ENCODE measurements at places on chromosomes 16 and 17.

DNA sequence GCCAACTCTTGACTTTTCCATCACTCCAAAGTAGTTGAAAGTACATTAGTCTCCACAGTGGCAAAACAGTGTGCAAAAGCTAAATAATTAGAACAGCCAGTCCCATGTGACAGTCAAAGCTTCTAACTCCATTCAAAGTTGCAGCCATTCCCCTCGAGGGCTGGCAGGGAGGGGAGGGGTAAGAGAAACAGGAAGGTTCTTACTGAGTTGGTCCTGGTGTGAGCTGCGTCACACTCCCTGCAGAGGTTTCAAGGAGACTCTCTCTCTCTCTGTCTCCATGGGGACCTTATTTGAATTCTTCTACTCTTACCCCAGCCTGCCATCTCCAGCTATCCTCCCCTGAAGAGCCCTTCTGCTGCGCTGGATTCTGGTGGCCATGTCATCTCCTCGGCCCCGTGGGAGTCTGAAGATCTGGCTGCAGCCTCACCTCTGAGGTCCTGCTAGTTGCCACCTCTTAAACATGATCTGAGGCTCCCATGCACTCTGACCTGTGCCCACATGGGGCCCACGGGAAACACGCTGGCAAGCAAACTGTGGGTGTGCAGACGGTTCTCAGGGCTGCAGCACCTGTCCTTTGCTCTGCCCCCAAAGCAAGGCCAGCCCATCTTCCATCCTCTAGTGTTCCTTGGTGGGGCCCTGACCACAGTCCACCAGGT is 23.3 kb upstream of the STH start:
- no peaks in the 10 kb centered on the region for H3K4me1 ChIP-seq
- no peak for DNase-seq
- H3K36me3 ChIP-seq, result no peaks in the 10 kb centered on the region
- H3K27me3 ChIP-seq, result no peaks in the 10 kb centered on the region

GRCh38 chr16:77596261-77596660 is 126.1 kb upstream of the NUDT7 start:
- no peak for DNase-seq
- H3K27me3 ChIP-seq, result no peaks in the 10 kb centered on the region
- no peak overlapping the region for H3K27ac ChIP-seq
- no peak overlapping the region for H3K4me3 ChIP-seq

- no peaks in the 10 kb centered on the region for H3K4me1 ChIP-seq
- no peaks in the 10 kb centered on the region for H3K27me3 ChIP-seq
- DNase-seq, result no peak
- no peak overlapping the region for H3K27ac ChIP-seq
- no peak overlapping the region for H3K4me3 ChIP-seq
- no peaks in the 10 kb centered on the region for H3K36me3 ChIP-seq
These were observed 37.7 kb upstream of the MYH10 start for GRCh38 chr17:8668176-8668740.

DNA sequence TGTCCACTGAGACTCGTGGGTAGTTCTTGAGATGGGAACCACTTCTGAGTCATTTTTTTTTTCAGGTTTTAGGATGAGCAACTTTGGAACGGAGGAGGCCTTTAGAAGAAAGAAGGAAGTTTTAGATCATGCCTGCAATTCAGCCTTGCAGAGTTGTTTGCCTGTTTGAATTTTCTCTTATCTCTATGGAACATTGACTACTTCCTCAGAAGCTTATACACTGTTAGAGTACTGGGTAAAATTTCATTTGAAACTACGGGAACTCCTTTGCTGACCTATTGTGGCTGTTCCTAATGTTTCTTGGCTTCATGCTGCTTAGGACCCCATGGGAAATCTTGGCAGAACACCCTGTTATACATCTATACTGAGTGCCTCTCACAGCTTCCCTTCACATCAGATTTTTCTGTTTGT is 70.8 kb downstream of the MAP2K6 start:
- H3K36me3 ChIP-seq, result no peaks in the 10 kb centered on the region
- no peaks in the 10 kb centered on the region for H3K27me3 ChIP-seq
- DNase-seq, result no peak
- H3K4me3 ChIP-seq, result peak overlapping the region; percentile 22
- no peaks in the 10 kb centered on the region for H3K4me1 ChIP-seq
- peak overlapping the region; percentile 83 for H3K27ac ChIP-seq

DNA sequence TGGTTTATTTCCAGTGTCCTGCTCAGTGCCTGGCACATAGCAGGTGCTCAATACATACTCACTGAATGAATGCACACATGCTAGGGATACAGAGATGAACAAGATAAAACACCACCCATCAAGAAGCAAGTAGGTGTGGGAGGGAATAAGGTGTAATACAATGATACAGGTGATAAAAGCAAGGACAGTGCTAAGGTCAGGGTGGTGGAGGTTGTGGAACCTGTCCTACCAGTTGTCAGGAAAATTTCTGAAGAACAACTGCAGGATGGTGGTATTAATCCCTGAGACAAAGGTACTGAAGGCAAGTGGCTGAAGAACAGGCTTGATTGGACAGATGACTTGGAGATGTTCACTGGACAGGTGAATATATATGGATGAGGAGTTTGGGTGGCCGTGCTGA is 1.8 kb downstream of the KNOP1 start:
- H3K36me3 ChIP-seq, result peaks cover 34% of the 10 kb centered on the region
- H3K27me3 ChIP-seq, result no peaks in the 10 kb centered on the region
- H3K4me3 ChIP-seq, result peak overlapping the region; percentile 71

DNA sequence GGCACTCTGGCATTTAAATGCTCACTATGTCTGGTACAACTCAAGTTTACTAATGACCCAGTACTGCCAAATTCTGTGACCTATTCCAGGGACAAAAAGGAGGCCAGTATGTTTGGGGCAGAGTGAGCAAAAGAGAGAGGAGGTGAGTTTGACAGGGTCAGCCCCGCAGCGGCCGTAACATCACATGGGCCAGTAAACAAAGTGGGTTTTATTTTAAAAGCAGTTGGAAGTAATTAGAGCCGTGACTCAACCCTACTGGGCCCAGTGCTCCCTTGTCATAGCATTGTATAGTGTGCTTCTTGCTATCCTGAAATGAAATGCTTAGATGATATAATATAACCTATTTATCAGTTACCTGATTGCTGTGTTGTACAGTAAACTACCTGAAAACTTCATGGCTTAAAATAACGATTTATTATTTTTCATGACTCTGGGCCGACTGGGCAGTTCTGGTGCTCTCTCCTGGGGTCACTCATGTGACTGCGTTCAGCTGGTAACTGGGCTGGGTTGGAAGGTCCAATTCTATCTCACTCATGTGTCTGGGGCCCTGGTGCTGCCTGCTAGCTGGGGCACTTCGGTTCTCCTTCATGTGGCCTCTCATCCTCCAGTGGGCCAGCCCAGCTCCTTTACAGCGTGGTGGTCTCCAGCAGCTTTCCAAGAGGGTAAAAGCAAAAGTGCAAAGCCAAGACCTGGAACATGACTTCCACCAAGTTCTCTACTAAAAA is 27.4 kb downstream of the IQCK start:
- DNase-seq, result no peak
- H3K27ac ChIP-seq, result no peak overlapping the region

DNA sequence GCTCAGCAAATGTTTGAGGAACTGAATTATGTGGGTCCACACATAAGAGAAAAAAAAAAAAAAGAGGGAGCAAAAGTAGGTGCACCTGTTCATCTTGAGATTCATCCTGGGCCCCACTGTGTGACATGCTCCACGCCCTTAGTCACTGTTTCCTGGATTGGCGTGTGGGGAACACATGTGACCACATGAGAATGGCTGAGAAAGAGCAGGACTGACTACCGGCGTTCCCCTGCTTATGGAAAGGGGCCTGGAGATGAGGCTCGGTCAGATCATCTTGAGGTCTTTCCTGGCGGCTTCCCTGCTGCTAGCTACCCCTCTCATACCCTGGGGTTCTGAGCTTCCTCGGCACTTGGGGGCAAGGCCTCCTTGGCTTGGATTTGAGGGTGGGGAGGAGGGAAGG is 3.9 kb downstream of the DEXI start:
- H3K27me3 ChIP-seq, result no peaks in the 10 kb centered on the region
- H3K4me3 ChIP-seq, result no peak overlapping the region
- peaks cover 84% of the 10 kb centered on the region for H3K4me1 ChIP-seq
- peak overlapping the region; percentile 90 for H3K27ac ChIP-seq
- no peak for DNase-seq

DNA sequence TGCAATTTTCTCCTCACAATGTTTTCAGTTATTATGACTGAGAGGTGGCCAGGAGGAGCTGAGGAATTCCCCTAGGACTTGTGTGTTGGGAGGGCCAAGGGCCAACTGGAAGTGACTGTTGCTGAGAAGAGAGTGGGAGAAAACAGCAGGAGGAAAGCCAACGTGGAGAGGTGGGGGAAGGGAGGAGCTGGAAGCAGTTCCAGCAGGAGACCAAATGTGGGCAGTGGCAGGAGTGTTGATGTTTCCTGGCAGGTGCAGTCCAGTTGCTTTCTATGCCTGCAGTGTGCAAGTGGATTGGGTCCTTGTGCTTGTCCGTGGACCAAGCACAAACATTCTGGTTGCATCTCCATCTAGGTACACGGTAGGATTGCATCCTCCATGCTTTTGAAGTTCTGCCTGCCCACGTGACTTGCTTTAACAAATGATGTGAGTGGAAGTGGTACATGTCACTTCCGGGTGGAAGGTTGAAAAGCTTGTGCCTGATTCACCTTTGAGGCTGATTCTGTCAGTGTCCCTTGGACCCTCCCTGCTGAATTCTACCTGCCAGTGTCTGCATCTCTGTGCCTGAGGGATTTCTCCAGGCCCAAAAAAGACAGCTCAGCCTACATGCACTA is 54.7 kb upstream of the CRHR1 start:
- H3K4me3 ChIP-seq, result no peak overlapping the region
- DNase-seq, result no peak
- no peak overlapping the region for H3K27ac ChIP-seq
- H3K36me3 ChIP-seq, result no peaks in the 10 kb centered on the region

- no peak overlapping the region for H3K4me3 ChIP-seq
- no peaks in the 10 kb centered on the region for H3K27me3 ChIP-seq
- H3K4me1 ChIP-seq, result no peaks in the 10 kb centered on the region
- H3K36me3 ChIP-seq, result peaks cover 77% of the 10 kb centered on the region
- DNase-seq, result no peak
These were observed 16.9 kb downstream of the C16orf90 start for GRCh38 chr16:3478242-3478925.

DNA sequence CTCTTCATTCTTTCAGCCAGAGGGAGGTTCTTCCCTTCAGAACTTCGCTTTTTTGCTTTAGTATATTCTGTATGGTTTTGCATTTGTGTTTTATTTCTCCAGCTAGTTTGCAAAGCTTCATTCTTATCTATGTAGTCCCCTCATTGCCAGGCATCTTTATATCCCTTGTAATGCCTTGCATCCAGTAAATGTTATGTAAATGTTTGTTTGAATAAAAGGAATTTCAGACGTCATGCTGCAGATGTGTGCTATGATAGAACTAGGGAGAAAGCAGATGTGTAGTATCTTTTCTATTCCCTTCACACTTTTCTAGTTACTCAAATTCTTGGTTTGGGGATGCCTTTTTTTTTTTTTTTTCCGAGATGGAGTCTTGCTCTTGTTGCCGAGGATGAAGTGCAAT is 62.6 kb upstream of the RASL10B start:
- H3K27ac ChIP-seq, result no peak overlapping the region
- H3K4me1 ChIP-seq, result no peaks in the 10 kb centered on the region
- no peak overlapping the region for H3K4me3 ChIP-seq
- H3K27me3 ChIP-seq, result no peaks in the 10 kb centered on the region

- no peak overlapping the region for H3K4me3 ChIP-seq
- no peak for DNase-seq
- no peak overlapping the region for H3K27ac ChIP-seq
- H3K36me3 ChIP-seq, result no peaks in the 10 kb centered on the region
- no peaks in the 10 kb centered on the region for H3K4me1 ChIP-seq
These were observed 473.2 kb upstream of the SALL1 start for GRCh38 chr16:51624080-51624775.

DNA sequence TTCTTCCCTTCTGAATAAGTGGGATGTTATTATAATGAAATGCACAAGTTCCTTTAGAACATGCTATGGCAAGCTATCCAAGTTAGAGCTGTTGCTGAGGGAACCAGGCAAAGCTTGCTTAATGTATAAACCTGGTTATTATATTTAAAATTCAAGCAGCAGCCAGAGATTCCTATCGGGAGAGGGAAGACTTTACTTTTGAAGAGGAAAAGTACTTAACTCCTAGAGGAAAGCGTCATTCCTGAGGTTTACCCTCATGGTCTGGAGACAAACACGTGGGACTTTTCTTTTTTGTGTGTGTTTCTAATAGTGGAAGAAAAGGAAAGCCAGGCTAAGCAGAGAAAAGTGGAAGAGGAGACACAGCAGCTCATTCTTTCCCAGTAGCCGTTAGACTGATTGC is 39.9 kb upstream of the MYH10 start:
- DNase-seq, result no peak
- H3K4me1 ChIP-seq, result no peaks in the 10 kb centered on the region
- H3K4me3 ChIP-seq, result no peak overlapping the region
- no peaks in the 10 kb centered on the region for H3K27me3 ChIP-seq
- H3K27ac ChIP-seq, result peak overlapping the region; percentile 49

GRCh38 chr17:62093188-62094155 is 28.4 kb upstream of the MED13 start:
- no peaks in the 10 kb centered on the region for H3K27me3 ChIP-seq
- H3K4me1 ChIP-seq, result peaks cover 6% of the 10 kb centered on the region
- no peak for DNase-seq
- no peak overlapping the region for H3K27ac ChIP-seq
- H3K4me3 ChIP-seq, result no peak overlapping the region

GRCh38 chr17:40542558-40543411 is 22.5 kb downstream of the CCR7 start:
- H3K4me3 ChIP-seq, result no peak overlapping the region
- DNase-seq, result peak; percentile 80
- H3K36me3 ChIP-seq, result no peaks in the 10 kb centered on the region
- H3K4me1 ChIP-seq, result peaks cover 53% of the 10 kb centered on the region

- no peaks in the 10 kb centered on the region for H3K4me1 ChIP-seq
- H3K4me3 ChIP-seq, result no peak overlapping the region
- H3K27ac ChIP-seq, result no peak overlapping the region
- DNase-seq, result no peak
- H3K27me3 ChIP-seq, result no peaks in the 10 kb centered on the region
- H3K36me3 ChIP-seq, result peaks cover 8% of the 10 kb centered on the region
These were observed 45.1 kb downstream of the CYB5D2 start for GRCh38 chr17:4188076-4188475.

- no peaks in the 10 kb centered on the region for H3K36me3 ChIP-seq
- no peaks in the 10 kb centered on the region for H3K27me3 ChIP-seq
- DNase-seq, result no peak
- no peak overlapping the region for H3K4me3 ChIP-seq
- H3K27ac ChIP-seq, result no peak overlapping the region
These were observed 1107.3 kb upstream of the EEF2KMT start for GRCh38 chr16:6204945-6205344.

- H3K4me1 ChIP-seq, result peaks cover 46% of the 10 kb centered on the region
- peak overlapping the region; percentile 87 for H3K4me3 ChIP-seq
- H3K36me3 ChIP-seq, result no peaks in the 10 kb centered on the region
- no peak for DNase-seq
These were observed 390 bp downstream of the MLLT6 start for GRCh38 chr17:38705523-38705802.

- H3K4me1 ChIP-seq, result no peaks in the 10 kb centered on the region
- H3K27ac ChIP-seq, result no peak overlapping the region
- H3K36me3 ChIP-seq, result no peaks in the 10 kb centered on the region
These were observed 18.8 kb downstream of the POLR3K start for GRCh38 chr16:34648-34987.

- no peak overlapping the region for H3K4me3 ChIP-seq
- H3K36me3 ChIP-seq, result peaks cover 19% of the 10 kb centered on the region
- peaks cover 90% of the 10 kb centered on the region for H3K4me1 ChIP-seq
- no peak for DNase-seq
These were observed 25.4 kb upstream of the ITGB4 start for GRCh38 chr17:75695830-75696271.

All from tibial nerve (tissue), 4 donors.